ENCODE measurements at places on chromosomes 1 and 21.

DNA sequence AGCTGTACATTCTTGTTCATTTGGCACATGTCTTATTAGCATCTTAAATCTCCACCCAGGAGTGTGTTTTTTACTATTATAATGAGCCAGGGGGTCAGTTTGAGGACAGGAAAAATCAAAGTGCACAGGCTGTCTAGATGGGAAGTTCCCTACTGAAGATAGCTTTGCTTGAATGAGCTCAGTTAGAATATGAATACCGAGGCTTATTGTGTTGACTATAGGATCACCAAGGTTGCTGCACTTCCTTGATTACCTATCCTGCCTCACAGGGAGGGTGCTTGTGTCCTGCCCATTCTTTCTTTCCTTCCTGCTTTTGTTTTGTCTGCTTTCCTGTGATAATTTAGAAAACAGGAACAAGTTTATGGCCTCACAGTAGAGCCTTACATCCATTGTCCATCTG, 16.3 kb downstream of the PHGDH start:
- no peak for DNase-seq

DNA sequence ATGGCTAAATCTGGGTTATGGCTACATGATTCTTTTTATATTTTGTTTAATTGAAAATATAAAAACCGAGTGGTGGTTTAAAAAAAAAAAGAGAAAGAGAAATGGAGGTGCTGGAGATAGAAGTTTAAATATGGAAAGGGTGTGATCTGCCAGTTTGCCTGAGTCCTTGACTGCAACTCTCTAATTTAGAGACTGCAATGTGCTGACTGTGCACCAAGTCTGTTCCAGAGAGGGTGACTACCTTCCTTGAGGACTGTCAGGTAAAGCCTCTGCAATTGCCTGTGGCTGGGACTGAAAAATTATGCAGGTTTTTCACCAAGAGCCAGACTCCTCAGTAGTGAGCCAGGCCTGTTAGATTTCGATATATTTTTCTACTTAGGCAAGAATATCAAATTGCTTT, 1326.3 kb downstream of the BRINP3 start:
- DNase-seq = no peak

GRCh38 chr1:45340816-45341466, 701 bp upstream of the MUTYH start:
- no peak for DNase-seq

DNA sequence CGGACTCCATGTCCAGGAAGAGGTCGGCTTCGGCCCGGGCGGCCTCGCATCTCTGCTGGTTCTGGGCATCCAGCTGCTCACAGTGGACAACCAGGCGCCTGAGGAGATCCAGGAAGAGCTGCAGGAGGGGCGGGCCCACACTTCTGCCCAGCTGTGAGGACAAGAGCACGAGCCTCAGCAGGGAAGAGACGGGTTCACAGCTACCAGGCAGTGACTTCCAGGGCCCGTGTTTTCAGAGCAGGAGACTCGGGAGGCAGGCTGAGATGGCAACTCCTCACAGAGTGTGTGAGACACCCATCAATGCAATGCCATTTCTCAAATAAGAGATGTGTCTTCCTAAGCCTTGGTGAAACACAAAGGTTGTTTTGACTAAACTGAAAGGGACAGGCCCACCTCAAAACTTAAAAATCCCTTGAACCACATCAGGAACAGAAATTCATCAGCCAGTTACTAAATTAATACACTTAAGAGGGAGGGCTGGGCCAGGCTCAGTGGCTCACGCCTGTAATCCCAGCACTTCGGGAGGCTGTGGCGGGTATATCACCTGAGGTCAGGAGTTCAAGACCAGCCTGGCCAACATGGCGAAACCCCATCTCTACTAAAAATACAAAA, 43.4 kb downstream of the URB1 start:
- no peak for DNase-seq

GRCh38 chr1:27589841-27590426, 14.0 kb downstream of the AHDC1 start:
- DNase-seq = no peak

- DNase-seq = no peak
These were observed at the start of gene FMOD for GRCh38 chr1:203351037-203351625. Gene FMOD (minus strand): TSS chr1:203351122. CDS start chr1:203348270, 2,852 bp downstream.

DNA sequence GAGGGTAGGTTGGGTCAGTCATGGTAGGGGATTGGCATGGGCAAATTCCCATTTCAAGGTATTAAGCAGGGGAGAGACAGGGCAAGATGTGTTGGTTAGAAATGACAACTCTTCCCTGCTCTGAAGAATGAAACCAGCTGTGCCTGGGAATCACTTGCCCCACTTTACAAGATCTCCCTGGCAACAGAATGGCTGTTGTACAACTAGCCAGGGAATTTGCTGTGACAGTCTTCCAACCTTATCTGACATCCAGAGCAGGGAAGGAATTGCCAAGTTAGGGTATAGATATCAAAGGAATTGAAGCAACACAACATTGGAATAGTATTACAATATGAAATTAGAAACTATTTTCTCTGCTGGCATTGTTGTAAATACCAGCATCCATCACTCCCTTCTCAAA, 154.7 kb downstream of the CACNA1E start:
- no peak for DNase-seq

DNA sequence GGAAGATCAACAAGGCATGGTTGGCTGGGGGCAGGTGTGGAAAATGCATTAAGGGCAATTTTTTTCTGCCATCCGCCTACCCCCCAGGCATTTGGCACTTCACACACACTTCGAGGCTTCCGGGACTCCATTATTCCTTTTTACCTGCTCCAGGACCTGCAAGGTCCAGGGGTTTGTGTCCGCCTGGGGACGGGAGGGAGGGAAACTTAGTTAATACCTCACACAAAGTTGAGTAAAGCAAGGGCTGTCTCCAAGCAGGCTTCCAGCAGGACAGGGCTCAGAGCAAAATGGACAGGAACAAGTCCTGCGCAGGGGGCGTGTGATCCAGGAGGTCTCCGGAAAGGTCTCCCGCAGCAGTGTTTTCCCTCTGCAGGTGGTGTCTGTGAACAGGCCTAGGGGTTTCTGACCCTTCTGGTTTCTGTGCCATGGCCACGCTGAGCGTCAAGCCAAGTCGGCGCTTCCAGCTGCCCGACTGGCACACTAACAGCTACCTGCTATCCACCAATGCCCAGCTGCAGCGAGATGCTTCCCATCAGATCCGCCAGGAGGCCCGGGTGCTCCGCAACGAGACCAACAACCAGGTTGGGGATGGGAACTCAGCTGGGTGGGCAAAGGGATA, 712 bp downstream of the TEKT2 start:
- no peak for DNase-seq

GRCh38 chr1:200291106-200291505, 118.7 kb downstream of the ZNF281 start:
- no peak for DNase-seq

- no peak for DNase-seq
These were observed 237.7 kb upstream of the CACYBP start for GRCh38 chr1:174761901-174762585.

GRCh38 chr1:77271852-77272580, 9.8 kb upstream of the AK5 start:
- DNase-seq = no peak

- no peak for DNase-seq
These were observed 36.9 kb upstream of the RGS1 start for GRCh38 chr1:192538407-192539296.

DNA sequence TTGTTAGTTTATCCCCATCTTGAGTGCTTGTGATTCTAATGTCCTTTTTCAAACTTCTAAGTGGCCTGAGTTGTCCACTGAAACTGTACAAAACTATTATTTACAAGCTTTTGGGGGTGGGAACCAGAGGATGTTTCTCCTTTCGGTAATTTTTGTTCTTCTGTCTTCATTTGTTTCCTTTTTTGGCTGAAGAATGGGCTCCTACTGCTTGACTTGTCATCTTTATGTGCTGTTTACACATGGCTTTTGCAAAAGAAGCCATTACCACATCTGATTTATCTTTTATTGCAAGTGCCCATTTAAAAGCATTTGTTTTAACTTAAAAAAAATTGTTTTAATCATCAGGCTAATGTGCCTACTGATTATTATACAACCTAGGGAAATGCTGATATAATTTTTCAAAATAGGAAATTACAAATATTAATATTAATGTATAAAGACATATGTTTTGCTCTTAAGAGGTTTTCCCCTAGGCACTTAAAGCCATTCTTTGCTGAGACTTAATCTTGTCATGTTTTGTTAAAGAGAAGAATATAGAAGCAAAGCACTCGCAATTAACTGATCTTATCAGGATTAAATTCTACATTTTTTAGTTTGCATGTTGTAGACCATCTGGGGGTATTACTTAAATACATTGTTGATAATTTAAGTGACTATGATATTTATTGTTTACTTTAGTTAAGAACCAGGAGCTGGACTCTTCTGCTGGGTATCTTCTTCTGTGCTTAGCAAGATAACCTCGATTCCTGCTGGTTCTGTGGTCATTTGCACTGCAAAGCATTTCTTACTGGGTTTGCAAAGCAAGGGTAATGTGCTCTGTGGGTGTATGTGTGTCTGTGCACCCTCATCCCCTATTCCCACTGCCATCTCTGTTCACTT, 40.1 kb downstream of the TMEM200B start:
- no peak for DNase-seq

DNA sequence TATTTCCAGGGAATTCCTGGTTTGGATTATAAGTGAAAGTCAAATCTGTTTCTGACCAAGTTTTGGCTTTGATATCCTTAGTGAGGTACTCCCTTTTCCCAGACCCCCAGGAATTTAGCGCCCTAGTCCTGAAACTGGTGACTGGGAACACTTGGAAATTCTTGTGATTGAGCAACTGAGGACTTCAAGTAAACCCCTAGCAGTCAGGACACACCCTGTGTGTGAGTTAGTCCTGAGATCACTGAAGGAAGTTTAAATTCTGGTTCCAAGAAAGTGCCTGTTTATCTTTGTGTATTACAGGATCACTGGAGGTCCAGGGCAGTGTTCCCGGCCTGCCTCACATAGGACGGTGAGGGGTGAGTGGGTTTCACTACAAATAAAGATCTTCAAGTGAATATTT, 95.1 kb upstream of the F3 start:
- DNase-seq = no peak

DNA sequence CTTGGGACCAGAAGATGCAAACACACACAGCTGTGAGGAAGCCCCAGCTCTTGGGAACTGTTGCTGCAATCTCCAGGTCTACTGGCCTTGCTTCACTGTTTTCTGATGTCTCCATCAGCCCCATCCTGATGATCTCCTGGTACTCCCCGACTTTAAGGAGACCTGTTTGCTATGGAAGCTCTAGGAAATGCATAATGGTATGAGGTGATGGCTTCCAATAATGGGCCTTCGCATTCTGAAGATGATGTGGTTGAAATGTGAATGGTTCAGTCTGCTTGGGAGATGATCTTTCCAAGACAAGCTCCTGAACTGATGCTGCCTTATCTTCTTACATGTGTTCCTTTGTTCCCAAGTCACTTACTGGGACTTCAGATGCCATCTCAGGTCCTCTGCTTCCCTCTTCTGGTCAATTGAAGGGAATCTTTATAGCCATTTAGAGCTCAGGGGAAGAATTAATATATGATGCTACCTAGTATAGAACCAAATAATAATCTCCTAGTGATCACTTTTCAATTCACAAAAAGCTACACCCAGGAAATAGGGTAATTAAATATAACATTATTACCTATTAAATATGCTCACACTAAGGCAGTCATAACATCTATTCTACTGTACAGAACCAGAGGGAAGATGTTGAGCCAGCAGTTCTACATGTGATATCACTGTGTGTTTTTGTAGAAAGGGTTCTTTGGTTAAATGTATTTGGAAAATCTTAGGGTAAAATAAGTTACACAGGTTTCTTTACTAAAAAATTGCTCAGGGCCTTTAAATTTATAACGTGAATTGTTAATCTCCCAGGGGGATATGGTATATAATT, 73.9 kb upstream of the VTCN1 start:
- DNase-seq = no peak

- DNase-seq = no peak
These were observed 156.0 kb downstream of the IGSF21 start for GRCh38 chr1:18263547-18264120.

- DNase-seq = no peak
These were observed 111.3 kb upstream of the PALMD start for GRCh38 chr1:99534638-99534930.

DNA sequence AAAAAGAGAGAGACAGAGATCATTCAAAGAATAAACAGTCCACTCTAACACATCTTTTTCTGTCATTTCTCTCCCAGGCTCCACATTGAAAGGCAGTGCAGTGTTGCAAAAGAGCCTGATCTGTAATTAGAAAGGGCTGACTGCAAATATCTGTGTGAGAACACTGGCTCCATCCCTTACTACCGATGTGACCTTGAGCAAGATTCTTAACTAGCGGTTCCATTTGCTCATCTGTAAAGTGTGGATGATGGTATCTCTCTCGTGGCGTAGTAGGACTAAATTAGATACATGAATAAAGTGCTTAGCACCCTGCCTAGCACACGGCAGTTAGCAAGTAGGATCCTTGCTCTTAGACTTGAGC, 26.9 kb upstream of the SLC44A3 start:
- DNase-seq = no peak

GRCh38 chr1:182139496-182139895, 78.0 kb upstream of the ZNF648 start:
- no peak for DNase-seq

- DNase-seq = no peak
These were observed 145.9 kb upstream of the ATP1B1 start for GRCh38 chr1:168960595-168960994.

- no peak for DNase-seq
These were observed 151.2 kb downstream of the PIGK start for GRCh38 chr1:77068013-77068412.

DNA sequence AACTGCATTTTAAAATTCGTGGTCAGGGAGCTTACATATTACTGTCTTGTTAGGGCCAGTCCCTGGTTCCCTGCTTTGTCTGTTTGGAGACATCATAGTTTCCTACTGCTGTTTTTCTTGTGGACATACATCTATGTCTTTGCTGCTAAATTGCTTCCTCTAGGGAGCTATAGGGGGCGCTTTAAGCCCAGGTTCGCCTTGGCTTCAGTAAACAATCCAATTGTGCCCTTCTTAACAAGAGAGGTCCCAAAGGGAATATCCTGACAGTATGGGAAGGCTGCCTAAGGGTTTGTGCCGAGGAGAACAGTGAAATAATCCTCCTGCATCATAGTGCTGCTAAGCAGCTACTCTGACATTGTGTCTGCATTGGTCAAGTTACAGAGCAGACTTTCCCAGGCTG, 112.5 kb downstream of the USH2A start:
- no peak for DNase-seq

- no peak for DNase-seq
These were observed 14.0 kb downstream of the ATP5PO start for GRCh38 chr21:33901412-33902288.

- no peak for DNase-seq
These were observed 84.7 kb downstream of the OBSCN start for GRCh38 chr1:228292609-228292911.

DNA sequence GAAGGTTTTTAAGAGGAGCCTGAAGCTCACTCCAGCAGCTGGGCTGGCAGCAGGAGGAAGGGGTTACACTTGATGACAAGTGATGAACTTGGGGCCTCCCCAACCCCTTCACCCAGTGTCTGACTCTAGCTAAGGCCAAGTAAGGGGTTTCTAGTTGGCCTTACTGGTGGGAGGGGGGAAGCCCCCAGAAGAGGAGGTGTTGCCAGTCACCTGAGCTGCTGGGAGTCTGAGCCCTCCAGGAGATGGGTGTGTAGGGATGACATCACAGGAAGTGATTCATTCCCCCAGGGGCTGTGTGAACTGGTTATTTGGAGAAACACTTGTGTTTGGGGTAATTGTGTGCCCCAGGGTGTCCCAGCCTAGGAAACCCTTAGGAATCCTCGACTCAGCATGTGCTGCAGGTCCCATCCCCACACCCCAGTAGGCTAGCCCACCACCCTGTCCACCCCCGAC, 3.1 kb downstream of the PADI1 start:
- DNase-seq = no peak

Measured in stimulated activated CD4-positive, alpha-beta T cell treated with anti-CD3 and anti-CD28 coated beads, Interleukin-1b, Interleukin-23, amount 100 ng/mL, for 1 hour (primary cell).